Cortex of kidney (tissue), 1 donor: ENCODE measurements at places on chromosomes 2 and 18.

GRCh38 chr18:9095297-9096006 lies 7.0 kb upstream of the NDUFV2 start:
- DNase-seq, result no peak

DNA sequence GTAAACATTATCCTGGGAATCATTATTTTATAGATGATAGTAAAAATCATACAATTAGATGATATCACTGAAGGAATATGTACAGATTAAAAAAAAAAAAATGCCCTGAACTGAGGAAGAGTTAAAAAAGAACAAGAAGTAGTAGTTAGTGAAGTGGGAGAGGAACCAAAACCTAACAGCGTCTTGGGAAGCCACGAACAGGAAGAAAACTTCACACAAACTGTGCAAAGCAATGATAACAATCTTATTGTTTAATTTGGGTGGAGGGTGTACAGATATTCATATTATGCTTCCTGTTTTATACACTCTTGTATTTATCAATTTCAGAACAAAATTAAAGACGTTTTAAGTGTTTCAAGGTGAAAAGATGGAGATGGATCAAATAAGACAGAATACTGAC lies 3.5 kb downstream of the HEATR5B start:
- no peak for DNase-seq

DNA sequence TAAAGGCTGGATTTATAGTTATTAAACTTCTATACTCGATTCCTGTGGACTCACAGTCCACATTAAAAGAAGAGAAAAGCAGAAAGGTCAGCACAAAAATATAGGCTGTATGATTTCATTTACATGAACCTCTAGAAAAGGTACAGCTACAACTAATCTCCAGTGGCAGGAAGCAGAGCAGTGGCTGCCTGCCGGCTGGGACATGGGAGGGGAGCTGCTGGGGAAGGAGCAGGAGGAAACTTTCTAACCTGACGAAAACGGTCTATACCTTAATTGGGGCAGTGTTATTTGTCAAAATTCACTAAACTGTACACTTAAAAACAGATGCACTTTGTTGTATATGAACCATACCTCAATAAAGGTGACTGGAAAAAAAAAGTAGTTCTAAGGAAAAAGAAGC lies 26.7 kb downstream of the KCTD1 start:
- DNase-seq, result no peak

DNA sequence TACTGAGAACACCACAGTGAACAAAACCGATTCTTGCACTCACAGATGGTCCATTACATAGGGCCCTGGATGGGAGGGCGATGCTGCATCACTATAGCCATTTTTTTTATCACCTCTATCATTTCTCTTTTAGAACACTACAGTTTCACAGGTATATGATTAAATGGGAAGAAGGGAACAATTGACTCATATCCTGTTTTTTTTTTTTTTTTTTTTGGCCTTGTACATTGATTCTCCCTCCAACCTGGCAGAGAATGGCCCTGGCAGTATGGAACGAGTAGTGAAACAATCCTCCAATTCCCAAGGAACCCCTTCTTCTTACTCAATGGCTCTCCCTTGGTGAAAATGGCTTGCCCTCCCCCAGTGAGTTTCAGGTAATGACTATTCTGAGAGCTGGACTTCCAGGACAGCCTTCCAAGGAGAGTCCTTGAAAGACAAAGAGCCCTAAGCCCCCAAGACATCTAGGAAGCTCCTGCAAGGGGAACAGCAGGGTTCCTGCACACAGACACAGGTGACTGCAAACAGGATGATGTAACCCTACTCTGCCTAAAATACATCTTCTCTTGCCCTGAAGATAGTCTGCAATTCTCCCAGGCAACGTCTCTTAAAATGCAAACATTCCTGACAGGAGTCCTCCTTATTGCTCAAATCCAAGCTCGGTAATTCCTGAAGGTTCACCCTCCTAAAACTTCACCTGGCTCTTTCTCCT lies 405.4 kb downstream of the SETBP1 start:
- no peak for DNase-seq

GRCh38 chr2:65686928-65687521 lies 254.6 kb upstream of the SPRED2 start:
- no peak for DNase-seq

DNA sequence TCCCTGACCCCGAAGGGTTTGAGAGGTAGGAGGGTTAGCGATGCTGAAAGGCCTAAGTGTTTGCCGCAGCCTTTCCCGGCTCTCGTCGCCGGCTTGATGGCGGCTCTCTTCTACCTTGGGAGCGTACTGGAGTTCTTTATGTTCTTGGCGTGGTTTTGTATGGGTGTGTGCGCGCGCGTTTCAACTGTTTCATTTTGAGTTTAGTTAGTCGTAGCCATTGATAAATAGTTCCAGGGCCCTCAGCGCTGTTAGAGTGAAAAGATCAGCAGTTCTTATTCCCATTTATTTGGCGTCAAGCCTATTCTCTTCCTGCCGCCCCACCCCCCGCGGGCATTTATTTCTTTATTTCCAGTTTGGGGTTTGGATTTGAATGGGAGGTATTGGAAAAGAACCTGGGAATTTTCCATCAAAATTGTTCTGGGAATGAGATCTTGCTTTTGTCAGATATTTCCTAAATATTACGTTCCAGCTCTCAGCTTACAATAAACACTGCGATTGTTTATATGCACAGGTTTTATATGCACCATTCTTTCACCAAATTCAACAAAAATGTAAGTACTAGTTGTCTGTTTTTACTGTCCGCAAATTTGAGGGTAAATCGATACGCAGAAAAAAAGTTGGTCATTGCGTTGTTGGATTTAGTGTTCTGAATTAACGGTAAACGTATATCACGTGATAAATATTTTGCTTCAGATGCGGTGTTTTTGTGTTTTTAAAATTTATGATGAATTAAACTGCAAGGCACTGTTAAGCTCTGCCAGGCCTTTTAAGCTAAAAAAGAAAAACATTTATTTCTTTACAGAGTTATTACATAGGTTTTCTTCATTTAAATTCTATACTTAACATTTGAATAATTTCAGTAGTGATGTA lies 954 bp downstream of the CCNT2 start:
- DNase-seq, result peak; percentile 11

- DNase-seq, result no peak
Measured at GRCh38 chr2:144240656-144241339, 279.1 kb downstream of the ZEB2 start.

DNA sequence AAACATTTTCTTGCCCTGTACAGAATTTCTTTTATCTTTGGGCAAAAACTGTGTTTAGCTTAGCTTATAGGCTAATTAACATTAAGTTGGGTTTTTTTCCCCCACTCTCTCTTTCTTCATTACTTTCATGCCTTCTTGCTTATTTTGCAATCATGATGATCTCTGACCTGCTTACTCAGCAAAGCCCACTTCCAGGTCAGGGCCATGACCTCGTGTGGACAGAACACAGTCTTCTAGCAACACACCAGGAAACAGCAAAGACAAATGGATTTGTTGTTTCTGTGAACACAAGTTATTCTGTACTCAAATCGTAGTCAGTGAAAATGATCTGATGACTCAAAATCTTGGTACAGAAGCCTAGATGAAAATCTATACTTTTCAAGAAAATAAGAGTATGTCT lies 60.7 kb downstream of the SPATS2L start:
- no peak for DNase-seq

DNA sequence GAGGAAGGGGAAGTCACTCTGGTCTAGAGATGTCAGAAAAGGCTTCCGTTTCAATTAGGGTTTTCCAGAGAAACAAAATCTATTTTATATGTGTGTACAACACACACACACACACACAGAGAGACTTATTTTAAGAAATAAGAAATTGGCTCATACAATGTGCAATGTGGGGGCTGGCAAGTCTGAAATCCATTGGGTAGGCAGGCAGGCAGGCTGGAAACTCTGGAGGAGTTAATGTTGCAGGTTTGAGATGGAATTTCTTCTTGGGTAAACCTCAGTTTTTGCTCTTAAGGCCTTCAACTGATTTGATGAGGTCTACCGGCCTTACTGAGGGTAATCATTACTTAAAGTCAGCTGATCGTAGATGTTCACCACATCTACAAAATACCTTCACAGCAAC lies 62.6 kb downstream of the MDH1 start:
- no peak for DNase-seq

DNA sequence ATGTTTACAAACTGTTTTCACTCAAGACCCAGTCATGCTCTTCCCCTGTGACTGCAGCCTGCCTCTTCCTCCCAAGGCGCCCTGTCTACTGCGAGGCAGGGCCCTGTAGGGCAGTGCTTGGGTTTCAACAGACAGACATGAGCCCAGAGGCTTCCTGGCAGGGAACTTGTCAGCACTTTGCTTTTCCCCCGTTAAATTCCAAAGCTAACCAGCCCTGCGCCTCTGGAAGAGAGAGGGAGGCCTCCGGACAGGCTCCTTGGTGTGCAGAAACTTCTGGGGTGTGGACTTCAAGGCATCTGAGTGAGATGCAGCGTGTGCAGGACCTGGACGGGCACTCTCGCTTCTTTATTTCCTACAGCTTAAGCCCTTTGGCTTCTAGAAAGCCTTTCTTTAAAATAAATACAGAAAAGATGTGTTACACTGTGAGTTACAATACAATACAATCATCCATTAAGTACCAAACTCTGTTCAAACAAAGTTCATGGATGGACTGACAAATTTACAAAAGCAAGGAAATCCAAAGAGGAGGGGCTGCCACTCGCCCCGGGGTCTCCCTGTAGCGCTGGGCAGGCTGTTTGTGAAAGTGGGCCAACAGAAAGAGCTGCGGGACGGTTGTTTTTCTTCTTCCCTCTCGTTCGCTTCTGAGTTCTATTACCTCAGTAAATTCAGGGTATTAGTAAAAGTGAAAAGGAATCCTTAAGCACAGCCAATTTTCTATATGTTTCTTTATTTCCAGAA lies 8.8 kb upstream of the ZNF516 start:
- no peak for DNase-seq

GRCh38 chr2:11642972-11643371 lies 27.0 kb downstream of the NTSR2 start:
- no peak for DNase-seq

DNA sequence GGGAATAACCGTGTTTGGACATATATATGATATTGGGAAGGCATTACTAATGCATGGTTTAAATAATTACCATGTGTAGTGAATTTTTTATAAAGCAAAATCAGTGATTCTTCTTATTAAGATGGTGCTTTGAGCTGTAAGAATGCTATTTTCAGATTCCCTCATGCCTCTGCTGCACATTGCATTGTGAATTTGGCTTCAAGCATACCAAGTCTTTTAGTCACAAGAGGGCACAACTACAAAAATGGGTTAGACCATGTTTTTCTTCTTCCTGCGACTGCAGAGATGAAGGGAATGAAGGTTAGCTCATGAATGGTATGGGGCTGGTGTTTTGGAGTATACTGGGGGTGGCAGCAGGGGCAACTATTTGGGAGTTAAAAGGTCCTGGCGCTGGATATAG lies 320.1 kb downstream of the SLC4A3 start:
- DNase-seq, result no peak

DNA sequence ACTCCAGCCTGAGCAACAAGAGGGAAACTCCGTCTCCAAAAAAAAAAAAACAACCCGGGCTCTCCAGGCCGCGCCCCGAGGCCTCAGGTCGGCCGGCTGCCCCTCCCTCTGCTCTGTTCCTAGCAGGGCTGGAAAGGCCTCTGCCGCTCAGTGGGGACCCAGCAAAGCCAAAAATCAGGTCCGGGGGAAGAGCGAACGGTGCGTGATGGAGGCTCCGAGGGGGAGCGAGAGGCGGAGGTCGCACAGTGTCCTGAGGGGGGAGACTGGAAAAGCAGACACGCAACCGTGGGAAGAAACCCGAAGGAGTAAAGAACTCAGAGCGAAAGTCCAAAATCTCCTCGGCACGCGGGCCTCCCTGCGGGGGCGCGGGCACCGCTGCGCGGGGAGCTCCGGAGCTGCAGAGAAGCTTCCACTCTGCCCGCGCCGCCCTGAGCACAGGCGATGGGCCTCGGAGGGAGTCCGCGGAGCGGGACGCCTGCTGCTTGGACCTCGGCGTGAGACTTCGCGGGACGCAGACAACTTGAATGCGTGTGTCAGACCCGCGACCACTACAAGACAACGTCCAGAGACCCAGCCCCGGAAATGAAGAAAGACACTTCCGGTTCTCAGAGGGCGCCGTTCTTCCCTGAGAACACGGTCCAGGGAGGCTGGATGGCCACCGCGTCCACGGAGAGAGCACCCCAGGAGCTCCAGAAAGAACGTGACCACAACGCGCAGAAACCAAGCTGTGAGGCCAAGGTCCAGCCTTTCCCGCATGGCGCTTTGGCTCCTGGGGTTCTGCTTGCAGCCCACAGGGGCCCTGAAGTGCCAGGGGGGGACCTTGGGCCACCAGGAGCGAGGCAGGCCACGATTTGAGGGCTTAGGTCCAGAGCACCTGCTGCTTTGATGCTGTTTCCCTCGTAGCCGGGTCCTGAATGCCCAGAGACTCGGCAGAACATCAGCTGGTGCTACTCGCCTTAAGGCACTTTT lies 219.8 kb downstream of the DPP10 start:
- DNase-seq, result no peak

- no peak for DNase-seq
Measured at GRCh38 chr2:24385366-24385765, 25.0 kb upstream of the ITSN2 start.

DNA sequence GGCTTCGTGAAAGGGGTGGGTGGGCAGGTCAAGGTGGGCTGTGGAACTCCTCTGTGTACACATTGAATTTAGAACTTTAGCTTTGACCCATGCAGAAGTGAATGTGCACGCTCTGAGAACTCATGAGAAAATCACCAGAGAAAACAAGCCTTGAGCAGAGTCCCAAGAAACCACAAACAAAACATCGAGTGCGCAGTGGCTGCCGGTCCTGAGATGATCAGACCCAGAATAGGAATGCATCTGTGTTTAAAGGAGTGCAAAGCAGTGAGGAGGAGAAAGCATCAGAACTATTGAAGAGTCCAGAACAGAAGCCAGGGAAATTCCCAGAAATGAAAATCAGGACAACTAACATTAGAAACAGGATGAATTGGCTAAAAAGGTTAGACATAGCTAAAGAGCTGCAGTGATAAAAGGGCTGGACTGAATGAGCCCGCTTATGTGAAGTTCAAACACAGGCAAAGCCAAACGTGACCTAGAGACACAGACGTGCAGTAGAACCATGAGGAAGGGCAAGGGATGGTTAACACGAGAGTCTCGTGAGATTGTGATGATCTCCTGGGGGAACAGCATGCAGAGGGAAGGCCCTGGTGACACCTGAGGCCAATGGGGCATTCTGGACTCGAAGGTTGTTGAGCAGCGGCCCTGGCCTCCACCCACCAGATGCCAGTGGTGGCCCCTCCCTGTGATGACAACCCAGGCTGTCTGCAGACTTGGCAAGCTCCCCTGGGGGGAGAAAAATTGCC lies 16.4 kb upstream of the TXNL4A start:
- no peak for DNase-seq
